Right cardiac atrium (tissue), 5 donors: ENCODE measurements at places on chromosomes 16 and 17. TPM values are rescaled to one million over a fixed set of nuclear protein-coding genes. Genes with fewer than 3 reads are reported as not detected.

GRCh38 chr17:46739982-46740381 is 78.5 kb downstream of the WNT3 start:
- no peak for DNase-seq

DNA sequence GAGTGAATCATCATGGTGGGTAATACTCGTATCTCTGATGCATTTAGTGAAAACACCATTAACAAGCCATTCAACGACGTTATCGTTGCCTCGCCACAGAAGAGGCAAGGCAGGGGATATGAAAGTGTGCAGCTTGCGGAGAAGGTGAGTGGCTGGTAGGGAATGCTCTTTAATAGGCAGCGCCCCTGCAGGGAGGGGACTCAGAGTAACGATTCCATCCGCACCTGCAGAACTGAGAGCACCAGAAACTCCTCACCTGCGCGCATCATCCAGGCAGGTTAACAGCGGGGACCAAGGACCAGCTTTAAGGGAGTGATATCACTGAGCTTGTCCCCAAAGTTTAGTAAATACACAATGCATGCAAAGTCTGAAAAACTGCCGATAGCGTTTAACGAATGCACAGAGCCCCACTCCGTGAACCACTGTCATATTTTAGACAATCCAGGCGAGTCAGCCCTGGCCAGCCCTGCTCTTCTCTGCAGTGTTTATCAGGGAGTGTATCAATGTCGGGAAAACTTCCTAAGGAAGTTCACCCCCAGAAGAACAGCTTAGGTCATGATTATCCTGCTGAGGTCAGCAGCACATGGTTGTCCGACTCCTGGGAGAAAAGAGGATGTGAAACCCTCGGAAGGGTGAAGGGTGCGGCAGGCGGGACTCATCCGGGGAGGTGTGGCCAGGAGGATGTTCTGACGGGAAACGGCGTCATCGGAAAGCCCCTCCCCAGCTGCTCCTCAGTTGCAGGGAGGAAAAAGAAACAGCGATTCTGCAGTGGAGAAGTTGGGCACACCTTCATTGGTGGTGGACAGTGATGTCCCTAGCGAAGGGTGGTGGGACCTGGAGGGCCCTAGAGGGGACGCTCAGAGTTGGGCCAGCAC is 68.5 kb upstream of the DNAH17 start:
- peak; percentile 92 for DNase-seq

DNA sequence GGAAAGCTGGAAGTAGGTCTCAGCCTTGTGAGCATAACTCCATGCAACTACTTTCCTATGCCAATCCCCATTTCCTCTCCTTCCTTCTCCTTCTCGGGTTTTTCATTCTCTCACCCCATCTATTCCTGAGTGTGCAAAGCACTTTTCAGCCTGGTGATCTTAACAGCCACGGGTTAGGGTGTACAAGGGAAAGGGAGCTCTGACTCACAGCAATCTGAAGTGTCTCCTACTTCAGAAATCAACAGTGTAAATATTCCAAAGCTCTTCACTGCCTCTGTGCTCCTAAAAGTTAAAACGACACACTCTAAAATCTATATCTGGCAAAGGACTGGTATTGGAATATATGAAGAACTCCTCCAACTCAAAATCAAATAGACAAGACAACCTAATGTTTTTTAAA is 268.0 kb upstream of the IRX3 start:
- DNase-seq, result no peak

DNA sequence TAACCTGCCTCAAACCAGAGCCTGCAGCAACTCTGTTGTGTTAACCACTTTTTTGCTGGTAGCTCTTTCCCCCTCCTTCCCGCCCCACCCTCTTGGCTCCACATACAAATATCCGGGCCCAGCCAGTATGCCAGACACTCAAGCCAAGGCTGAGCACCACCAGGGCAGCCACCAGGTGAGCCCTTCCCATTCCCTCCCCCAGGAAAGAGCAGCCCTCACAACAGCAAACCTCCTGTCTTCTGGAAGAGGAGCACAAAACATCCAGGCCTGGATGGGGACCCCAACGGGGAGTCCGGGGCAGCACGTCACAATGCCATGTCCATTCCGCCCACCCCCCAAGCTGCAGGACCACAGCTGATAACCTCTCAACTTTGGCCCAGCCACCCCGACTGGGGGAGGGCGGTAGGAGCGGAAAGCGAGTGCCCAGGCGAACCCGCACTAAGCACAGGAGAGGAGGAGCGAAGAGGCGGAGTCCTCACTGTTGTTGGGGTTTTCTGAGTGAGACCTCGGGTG is 757 bp downstream of the ORMDL3 start:
- DNase-seq, result peak; percentile 74

GRCh38 chr17:36151891-36152638 is 24.4 kb downstream of the TBC1D3B start:
- DNase-seq, result no peak

USH1G gene
- 0.23 TPM for polyA plus RNA-seq
